HFFc6 (cell line): ENCODE measurements at places on chromosomes 5 and 9. TPM values are rescaled to one million over a fixed set of nuclear protein-coding genes. Genes with fewer than 3 reads are reported as not detected.

Gene GSN
- total RNA-seq, result 288 to 407 TPM (median 338 TPM) in 3 replicates

GRCh38 chr9:14958989-14959388 lies 48.8 kb upstream of the FREM1 start:
- DNase-seq, result no peak

- DNase-seq, result no peak
Observed at GRCh38 chr9:76646249-76646648, 118.0 kb upstream of the PCA3 start.

GRCh38 chr9:18362901-18363685 lies 110.9 kb upstream of the ADAMTSL1 start:
- peak; percentile 35 for DNase-seq

GRCh38 chr9:90942555-90942954 lies 140.9 kb downstream of the SYK start:
- no peak for DNase-seq
